ENCODE measurements at places on chromosomes 4 and X. TPM values are rescaled to one million over a fixed set of nuclear protein-coding genes. Genes with fewer than 3 reads are reported as not detected.

GRCh38 chr4:126385954-126386353 lies 1071.2 kb downstream of the FAT4 start:
- no peak for DNase-seq

The GRK4 gene
- 8.0 TPM for total RNA-seq

DNA sequence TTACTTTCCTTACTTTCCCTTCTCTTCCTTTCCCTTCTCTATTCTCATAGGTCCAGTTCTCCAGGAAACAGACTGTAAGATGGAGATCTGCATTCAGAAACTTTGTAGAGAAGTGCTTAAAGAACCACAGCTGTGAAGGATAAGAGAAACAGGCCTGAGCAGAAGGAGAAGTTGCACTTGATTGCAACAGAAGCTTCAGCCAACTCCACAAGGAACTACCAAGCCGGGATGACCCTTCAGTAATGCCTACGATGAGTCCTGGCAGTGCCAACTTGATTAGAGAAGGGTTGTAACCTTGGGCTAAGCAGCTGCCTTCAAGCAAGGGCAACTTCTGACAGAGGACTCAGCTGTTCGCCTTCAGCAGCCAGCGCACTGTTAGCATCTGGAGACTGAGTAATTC lies 413.3 kb upstream of the RASGEF1B start:
- DNase-seq = no peak

DNA sequence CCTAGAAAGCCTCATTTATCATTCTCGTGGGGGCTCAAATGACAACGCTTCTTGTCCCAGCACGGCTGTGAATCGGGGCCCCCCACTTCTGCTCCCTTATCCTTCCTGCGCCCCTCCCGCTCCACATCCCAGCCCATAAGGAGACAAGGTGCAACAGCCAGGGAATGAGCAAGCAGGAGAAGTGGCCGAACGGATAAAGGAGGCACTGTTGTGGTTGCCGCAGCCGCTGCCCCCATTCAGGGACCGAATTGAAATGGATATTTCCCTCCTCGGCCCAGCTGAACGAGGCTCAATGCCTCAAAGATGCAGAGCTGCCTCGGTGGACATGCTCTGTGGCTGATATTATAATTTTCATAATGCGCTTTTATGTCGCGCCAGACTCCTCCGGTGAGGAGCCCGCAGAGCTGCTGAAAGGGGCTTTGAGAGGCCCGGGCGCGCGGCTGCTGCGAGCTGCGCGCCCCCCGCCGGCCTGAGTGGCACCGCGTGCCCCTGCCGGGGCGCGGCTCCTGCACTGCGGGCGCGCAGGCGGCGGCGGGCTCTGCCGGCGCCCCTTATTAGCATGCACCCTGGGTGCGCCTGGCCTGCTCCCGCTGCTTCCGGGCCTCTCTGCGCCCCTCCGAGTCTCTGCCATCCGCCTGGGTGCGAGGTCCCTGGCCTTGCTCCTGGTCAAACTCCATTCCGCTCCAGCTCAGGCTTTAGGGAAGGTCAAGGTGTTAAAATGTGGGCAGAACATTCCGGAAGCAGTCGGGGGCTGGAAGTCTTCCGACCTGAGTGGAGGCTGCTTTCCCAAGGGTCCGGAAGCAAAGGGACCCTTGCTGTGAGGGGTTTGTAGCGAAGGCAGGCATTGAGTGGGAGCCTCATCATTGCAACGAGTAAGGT lies 68.2 kb upstream of the TMEM33 start:
- no peak for DNase-seq

DNA sequence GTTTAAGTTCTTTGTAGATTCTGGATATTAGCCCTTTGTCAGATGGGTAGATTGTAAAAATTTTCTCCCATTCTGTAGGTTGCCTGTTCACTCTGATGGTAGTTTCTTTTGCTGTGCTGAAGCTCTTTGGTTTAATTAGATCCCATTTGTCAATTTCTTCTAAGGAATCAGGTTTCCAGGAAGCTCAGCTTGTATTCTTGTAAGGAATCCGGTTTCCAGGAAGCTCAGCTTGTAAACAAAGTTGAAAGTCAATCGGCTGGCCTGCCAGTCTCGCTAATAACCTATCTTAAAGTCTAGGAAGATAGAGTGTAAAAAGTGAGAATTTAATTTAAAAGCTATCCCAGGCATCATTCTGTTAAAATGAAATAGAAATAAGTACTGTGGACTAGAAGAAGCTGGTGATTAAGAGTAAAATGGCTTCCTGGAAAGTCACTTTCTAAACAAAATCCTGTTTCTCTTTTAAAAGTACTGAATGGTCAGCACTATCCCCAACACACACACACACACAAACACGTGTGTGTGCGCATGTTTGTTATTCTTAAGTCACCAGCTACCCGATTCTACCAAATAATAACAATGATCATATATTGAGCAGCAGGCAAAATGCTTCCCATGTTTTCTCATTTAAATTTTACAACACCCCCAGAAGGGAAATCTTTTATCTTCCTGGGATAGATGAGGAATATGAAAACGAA lies 171.7 kb downstream of the PAPSS1 start:
- no peak for DNase-seq

DNA sequence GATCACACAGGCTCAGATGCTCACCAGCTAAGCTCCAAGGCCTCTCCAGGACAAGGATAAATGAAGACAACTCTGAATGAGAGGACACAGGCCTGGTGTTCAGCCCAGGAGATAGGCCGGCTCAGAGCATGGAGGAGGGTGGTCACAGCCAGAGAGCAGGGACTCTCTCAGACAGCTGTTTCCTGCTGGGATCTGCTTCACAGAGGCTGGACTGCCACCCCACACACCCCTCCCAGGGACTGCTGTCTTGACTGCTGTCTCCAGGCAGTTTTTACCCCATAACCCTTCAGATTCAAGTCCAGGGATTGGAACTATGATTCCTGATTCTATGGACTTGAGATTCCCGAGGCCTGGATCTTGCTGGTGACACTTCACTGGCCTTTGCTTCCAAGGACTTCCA lies 89.0 kb downstream of the SMIM20 start:
- no peak for DNase-seq

DNA sequence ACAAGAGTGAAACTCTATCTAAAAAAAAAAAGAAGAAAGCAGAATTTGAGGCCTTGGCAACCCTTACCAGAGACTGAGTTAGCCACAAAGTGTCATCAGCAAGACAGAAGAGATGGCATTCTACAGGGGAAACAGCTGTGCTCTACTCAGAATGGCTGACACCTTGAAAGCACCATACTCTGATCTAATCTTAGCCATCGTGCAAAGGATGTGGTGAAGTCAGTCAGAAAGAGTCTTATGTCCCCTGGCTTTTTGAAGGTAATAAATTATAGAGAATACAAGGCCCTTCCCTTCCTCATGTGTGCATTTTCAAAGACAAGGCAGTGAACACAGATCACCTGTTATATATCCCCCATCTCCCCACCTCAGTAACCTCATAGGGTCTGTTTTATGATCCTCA lies 13.2 kb downstream of the CLNK start:
- no peak for DNase-seq

- DNase-seq = no peak
Observed at GRCh38 chr4:82071951-82072350, 301.8 kb downstream of the HNRNPD start.

The OTC gene
- not detected for total RNA-seq

The CYP4V2 gene
- 12.1 TPM for total RNA-seq

Measured in suprapubic skin (tissue), 4 donors.